ENCODE measurements at places on chromosomes 11 and 22.

- DNase-seq: no peak
These were observed 8.5 kb upstream of the NUP50 start for GRCh38 chr22:45155050-45155840.

DNA sequence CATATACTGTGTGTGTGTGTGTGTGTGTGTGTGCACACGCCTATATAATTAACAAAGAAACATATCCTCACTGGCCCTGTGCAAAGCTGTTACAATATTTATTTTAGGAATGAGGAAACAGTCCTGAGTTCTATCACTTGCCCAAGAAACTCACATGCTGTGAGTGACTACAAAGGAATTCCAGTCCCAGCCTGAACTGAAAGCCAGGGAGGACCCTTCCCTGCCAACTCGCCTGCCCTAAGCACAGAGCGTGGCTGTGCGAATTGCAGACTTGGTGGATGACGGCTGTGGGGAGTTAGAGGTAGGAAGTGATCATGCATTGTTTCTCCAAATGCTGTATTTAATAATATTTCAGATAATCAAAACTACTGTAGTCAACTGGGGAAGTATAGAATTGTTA is 26.4 kb upstream of the CD5 start:
- no peak for DNase-seq

DNA sequence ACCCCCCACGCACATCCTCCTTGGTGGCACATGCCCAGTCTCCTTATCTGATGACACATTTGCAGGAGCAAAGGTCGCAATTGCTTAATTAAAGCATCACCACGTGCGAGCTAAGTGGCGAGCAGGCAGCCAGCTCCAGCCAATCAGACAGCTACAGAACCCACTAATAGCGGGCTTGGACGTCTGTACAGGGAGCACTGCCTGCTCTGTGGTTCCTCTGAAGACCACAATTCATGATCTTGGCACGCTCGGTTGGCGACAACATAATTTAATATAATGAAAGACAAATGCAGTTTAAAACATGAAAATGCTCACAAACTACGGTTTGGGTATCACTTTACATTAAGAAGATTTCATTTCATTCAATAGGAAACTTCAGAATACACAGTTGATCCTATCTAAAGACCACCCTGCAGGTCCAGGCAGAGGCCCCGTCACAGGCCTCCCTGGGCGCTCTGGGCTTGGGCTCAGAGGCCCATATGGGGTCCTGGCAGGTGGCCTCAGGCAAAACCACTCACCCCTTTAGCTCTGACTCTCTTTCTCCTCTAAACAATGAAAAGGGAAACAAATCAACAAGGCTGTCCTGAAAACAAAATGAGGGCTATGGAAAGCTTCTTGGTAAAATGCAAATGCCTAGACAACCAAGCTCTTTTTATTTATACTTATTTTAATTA is 10.4 kb downstream of the PACSIN2 start:
- DNase-seq: no peak

DNA sequence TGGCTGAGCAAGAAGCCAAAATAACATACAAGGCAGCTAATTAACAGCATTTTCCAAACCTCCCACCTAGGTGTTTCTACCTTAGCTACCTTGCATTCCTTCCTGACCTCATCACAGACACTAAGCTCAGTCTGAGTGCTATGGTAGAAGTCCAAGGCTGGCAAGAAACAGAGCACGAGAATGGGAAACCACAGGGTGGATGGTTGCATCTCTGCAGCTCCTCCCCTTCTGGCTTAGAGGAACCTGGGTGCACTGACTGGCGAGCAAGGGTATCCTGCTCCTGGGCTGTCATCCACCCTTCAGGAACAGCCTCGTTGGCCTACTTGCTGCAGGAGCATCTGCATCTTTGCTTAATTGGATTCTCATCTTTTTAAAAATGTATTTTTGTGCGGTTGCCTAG is 73.1 kb upstream of the KIRREL3 start:
- DNase-seq: no peak

DNA sequence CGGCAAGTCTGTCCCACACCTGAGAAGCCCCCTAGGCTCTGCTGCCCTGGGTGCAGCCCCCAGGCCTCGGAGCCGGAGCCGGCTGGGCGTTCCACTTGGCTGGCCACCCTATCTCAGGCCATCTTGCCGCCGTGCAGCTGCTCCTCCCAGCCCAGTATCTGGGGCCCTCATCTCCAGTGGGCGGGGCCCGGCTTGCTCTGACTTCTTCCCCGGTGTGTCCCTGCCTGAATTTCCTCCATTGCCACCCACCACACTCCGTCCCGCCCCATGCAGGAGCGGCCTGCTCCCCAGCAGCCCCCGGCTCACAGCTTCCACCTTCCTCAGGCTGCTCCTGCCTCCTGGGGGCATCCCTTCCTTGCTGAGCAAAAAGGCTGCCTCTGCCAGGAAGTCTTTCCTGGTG is 46.6 kb downstream of the WNT7B start:
- DNase-seq: no peak

- DNase-seq: no peak
These were observed 16.6 kb downstream of the CYB5R2 start for GRCh38 chr11:7656704-7657103.

GRCh38 chr11:10450462-10451425 is 4.3 kb upstream of the AMPD3 start:
- peak; percentile 93 for DNase-seq

- no peak for DNase-seq
These were observed 1.0 kb upstream of the PLEKHB1 start for GRCh38 chr11:73645121-73645969.

DNA sequence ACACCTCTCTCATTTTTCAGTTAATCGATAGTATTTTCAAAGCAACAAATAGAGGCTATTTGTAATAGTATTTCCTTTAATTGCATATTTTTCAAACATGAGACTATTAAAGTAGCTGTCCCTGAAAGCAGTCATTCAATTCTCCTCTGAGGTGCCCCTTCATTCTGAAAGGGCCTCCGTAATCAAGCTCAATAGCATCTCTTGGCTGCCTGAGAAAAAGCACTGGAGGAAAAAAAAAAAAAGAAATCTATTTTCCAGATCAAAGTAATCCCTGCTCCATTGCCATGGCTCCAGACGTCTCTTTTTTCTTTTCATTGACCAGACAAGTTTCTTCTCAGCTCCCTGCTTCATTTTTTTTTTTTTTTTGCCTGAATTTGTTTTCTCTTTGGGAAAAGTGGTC is 154.5 kb upstream of the BLID start:
- DNase-seq: no peak
